CD8-positive, alpha-beta memory T cell (primary cell): ENCODE measurements at places on chromosomes 12 and 14. TPM values are rescaled to one million over a fixed set of nuclear protein-coding genes. Genes with fewer than 3 reads are reported as not detected.
A peak's percentile ranks its signal among the peaks of the same experiment; 100 is the strongest.

GRCh38 chr12:124094733-124095132, 121.7 kb downstream of the ZNF664 start:
- H3K27me3 ChIP-seq = no peaks in the 10 kb centered on the region
- no peak overlapping the region for H3K4me3 ChIP-seq
- no peak overlapping the region for H3K27ac ChIP-seq
- no peaks in the 10 kb centered on the region for H3K36me3 ChIP-seq

- DNase-seq = no peak
- H3K4me3 ChIP-seq = no peak overlapping the region
- peaks cover 67% of the 10 kb centered on the region for H3K4me1 ChIP-seq
- no peaks in the 10 kb centered on the region for H3K27me3 ChIP-seq
These were observed 23.2 kb downstream of the TTC9 start for GRCh38 chr14:70664698-70665447.

DNA sequence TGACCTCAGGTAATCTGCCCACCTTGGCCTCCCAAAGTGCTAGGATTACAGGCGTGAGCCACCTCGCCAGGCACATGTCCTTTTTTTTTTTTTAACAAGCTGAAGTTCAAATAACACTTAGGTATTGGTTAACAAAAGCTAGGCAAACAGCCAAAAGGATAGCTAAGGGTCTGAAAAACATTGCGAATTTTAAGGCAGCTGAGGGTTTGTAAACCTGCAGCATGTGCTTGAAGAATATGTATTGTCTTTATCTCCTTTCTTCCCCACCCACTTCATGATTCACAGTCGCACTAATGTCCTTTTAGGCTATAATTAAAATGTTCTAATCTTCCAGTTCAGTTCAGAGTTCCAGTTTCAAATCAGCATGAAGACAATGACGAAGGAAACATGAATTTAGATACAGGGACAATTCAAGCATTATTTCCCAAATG, 30.1 kb upstream of the CERS5 start:
- H3K27ac ChIP-seq = no peak overlapping the region
- no peak overlapping the region for H3K4me3 ChIP-seq
- H3K4me1 ChIP-seq = no peaks in the 10 kb centered on the region
- peaks cover 5% of the 10 kb centered on the region for H3K36me3 ChIP-seq

GRCh38 chr12:121632069-121632970, 6.0 kb downstream of the ORAI1 start:
- no peak for DNase-seq
- no peaks in the 10 kb centered on the region for H3K27me3 ChIP-seq
- H3K4me3 ChIP-seq = no peak overlapping the region
- peaks cover 83% of the 10 kb centered on the region for H3K4me1 ChIP-seq
- H3K36me3 ChIP-seq = peaks cover 8% of the 10 kb centered on the region

DNA sequence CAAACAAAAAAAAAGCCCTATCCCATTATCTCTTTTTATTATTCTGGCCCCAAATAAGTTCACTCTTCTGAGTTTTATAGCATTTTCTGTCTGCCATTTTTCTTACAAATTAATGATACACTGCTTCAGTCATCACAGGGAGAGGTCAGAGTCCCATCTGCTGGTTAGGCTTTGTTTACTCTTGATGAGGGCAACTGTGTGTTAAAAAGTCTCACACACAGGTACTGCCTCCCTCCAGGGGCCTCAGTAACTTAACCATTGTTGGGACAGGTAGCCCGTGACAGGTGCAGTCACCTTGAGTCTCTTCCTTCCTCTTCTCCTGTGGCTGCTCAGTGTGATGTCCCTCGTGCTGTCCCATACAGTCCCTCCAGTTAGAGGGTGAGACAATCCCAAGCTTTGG, 45.5 kb upstream of the SEL1L start:
- H3K4me3 ChIP-seq = no peak overlapping the region
- no peaks in the 10 kb centered on the region for H3K36me3 ChIP-seq
- no peak overlapping the region for H3K27ac ChIP-seq

- H3K27ac ChIP-seq = no peak overlapping the region
- no peak for DNase-seq
- no peaks in the 10 kb centered on the region for H3K36me3 ChIP-seq
- no peak overlapping the region for H3K4me3 ChIP-seq
These were observed 77.5 kb downstream of the FIGNL2 start for GRCh38 chr12:51771008-51771407.

DNA sequence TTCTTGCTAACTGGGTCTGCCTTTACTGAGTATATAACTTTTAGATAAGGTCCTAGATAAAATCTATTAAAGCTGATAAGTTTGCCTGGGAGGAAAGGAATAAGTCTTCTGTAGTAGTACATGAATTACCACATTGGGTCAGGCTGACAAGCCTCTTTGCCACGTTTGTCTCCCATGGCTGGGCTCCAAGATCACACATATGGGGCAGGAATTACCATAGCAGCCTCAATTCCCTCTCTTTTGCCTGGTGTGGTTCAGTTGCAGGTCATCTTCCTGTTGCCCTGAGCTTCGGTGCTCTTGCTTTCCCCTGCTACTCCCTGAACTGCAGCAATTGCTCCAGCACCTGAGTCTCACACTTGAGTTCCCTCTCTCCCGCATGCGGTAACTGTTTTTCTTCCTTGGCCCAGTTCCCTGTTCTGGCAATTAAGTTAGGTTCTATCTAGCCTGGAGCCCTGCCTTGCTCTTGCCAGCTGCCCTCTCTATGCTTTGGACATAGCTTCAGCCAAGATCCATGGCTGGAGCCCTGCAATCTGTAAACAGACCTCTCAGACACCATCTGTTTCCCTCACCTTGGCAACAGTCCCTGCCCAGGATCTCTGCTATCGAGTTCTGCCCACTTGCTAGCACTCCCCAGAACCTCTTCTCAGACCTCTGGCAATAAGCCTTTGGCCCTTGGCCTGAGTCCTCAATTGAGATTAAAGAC, 5.8 kb upstream of the GLT8D2 start:
- no peaks in the 10 kb centered on the region for H3K27me3 ChIP-seq
- DNase-seq = no peak
- H3K36me3 ChIP-seq = no peaks in the 10 kb centered on the region
- no peak overlapping the region for H3K27ac ChIP-seq
- no peak overlapping the region for H3K4me3 ChIP-seq

DNA sequence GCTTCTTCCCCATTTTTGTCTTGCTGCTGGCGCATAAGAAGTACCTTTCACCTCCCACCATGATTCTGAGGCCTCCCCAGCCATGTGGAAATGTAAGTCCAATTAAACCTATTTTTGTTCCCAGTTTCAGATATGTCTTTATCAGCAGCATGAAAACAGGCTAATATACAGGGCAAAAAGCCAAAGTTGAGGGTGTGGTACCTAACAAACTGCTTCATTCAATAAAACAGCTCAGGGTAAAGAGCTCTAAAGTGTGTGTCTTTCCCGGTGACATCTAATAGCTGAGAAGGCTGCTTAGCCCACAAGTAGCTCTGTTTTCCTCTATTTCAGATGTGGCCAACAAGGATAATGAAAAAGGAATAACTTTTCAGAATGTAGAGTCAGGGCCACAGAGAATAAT, 76.7 kb upstream of the SLC8A3 start:
- H3K27ac ChIP-seq = no peak overlapping the region
- H3K36me3 ChIP-seq = no peaks in the 10 kb centered on the region
- H3K4me1 ChIP-seq = no peaks in the 10 kb centered on the region
- no peaks in the 10 kb centered on the region for H3K27me3 ChIP-seq
- no peak for DNase-seq

GRCh38 chr14:90397425-90398314, 841 bp downstream of the CALM1 start:
- no peaks in the 10 kb centered on the region for H3K27me3 ChIP-seq
- H3K4me3 ChIP-seq = peak overlapping the region; percentile 92
- peaks cover 44% of the 10 kb centered on the region for H3K4me1 ChIP-seq
- peaks cover 28% of the 10 kb centered on the region for H3K36me3 ChIP-seq
- peak; percentile 67 for DNase-seq

DNA sequence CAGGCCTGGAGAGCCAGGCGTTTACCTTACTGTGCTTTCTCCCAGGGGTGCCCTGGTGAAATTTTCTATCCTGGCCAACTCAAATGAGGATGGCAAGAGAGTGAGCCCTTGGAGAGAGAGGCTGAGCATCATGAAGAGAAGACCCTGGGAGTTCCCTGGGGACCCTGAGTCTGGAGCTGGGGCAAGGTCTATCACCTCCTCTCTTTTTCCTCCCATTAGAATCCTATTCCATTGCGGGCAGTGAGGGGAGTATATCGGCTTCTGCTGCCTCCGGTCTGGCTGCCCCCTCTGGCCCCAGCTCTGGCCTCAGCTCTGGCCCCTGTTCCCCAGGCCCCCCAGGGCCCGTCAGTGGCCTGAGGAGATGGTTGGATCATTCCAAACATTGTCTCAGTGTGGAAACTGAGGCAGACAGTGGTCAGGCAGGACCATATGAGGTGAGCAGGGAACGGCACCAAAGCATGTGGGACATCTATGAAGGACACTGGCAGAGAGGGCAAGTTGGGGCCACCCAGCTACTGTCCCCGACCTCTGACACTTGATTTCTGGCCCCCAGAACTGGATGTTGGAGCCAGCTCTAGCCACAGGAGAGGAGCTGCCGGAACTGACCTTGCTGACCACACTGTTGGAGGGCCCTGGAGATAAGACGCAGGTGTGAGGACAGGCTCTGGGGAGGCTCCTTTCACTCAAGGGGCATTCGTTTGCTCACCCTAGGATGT, 1.6 kb downstream of the ARHGEF25 start:
- H3K4me1 ChIP-seq = peaks cover 10% of the 10 kb centered on the region
- H3K4me3 ChIP-seq = no peak overlapping the region
- H3K27ac ChIP-seq = no peak overlapping the region
- peaks cover 5% of the 10 kb centered on the region for H3K27me3 ChIP-seq

DNA sequence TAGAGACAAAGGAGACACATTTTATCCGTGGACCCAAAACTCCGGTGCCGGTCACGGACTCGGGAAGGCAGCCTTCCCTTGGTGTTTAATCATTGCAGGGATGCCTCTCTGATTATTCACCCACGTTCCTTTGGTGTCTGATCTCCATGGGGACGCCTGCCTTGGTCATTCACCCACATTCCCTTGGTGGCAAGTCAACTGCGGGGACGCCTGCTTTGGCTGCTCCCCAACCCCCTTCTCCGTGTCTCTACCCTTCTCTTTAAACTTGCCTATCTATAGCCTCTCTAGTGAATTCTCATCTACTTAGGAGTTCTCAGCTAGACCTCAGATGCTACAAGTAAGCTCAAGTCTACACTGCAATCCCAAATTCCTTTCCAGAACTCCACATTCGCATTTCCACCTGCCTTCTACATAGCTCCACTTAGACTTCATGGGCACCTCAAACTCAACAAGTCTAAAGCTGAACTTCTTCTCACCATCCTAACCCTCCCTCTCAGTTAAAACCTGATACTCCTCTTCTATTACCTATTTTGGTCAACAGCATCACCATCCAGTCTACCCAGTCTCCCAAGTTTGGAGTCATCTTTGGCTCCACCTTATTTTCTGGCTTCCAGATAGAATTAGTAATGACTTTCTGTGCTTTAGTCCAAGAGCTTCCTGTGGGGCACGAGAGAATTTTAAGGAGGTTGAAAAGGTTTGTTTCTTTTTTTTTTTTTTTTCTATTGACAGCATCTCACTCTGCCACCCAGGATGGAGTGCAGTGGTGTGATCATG, 14.4 kb downstream of the SPTLC2 start:
- H3K27ac ChIP-seq = no peak overlapping the region
- H3K36me3 ChIP-seq = no peaks in the 10 kb centered on the region
- H3K4me3 ChIP-seq = no peak overlapping the region
- no peaks in the 10 kb centered on the region for H3K27me3 ChIP-seq
- DNase-seq = no peak

- no peaks in the 10 kb centered on the region for H3K36me3 ChIP-seq
- no peak for DNase-seq
- H3K4me3 ChIP-seq = no peak overlapping the region
- no peaks in the 10 kb centered on the region for H3K4me1 ChIP-seq
These were observed 28.1 kb downstream of the MSRB3 start for GRCh38 chr12:65306366-65307168.

GRCh38 chr14:97994020-97994531, 1196.9 kb downstream of the VRK1 start:
- peaks cover 79% of the 10 kb centered on the region for H3K4me1 ChIP-seq
- no peaks in the 10 kb centered on the region for H3K27me3 ChIP-seq
- H3K27ac ChIP-seq = peak overlapping the region; percentile 4
- no peak for DNase-seq

GRCh38 chr14:22650960-22651521, 6.9 kb upstream of the OR6J1 start:
- no peak overlapping the region for H3K27ac ChIP-seq
- no peak overlapping the region for H3K4me3 ChIP-seq
- H3K36me3 ChIP-seq = no peaks in the 10 kb centered on the region
- DNase-seq = no peak
- H3K4me1 ChIP-seq = no peaks in the 10 kb centered on the region

GRCh38 chr12:95126076-95126475, 52.7 kb upstream of the NR2C1 start:
- no peaks in the 10 kb centered on the region for H3K27me3 ChIP-seq
- DNase-seq = no peak
- H3K27ac ChIP-seq = no peak overlapping the region
- H3K4me1 ChIP-seq = no peaks in the 10 kb centered on the region

DNA sequence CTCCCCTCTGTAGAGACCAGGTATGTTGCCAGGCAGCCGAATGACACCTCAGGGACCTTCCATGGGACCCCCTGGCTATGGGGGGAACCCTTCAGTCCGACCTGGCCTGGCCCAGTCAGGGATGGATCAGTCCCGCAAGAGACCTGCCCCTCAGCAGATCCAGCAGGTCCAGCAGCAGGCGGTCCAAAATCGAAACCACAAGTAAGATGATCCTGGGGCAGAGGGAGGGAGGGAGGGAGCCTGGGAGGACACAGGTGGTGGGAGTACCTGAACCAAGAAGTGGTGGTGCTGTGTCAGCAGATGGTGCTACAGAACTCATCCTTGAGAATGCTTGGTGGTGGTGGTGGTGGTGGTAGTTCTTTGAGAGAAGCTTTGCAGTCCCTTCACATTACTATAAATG, 1.0 kb downstream of the SMARCD1 start:
- peaks cover 18% of the 10 kb centered on the region for H3K4me1 ChIP-seq
- H3K27me3 ChIP-seq = no peaks in the 10 kb centered on the region
- peaks cover 22% of the 10 kb centered on the region for H3K36me3 ChIP-seq
- H3K4me3 ChIP-seq = peak overlapping the region; percentile 29

DNA sequence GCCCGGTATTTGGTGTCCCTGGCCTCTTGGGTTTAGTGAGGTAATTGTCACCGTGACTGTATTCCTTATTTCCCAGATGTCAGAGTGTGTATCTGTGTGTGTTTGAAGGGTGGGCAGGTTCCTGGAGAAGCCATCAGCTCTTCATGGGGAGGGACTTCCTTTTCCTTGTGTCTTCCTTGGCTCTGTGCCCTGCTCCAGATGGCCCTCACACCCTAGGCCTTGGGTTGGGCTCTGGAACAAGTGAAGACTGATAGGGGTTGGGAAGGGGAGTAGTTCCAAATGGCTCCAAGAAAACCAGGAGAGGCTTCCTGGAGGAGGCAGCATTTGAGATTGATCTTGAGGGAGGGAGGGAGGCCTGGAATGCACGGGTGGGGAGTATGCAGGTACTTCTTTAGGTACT, 43.8 kb upstream of the PRIMA1 start:
- no peaks in the 10 kb centered on the region for H3K27me3 ChIP-seq
- H3K27ac ChIP-seq = no peak overlapping the region
- DNase-seq = no peak
- no peaks in the 10 kb centered on the region for H3K4me1 ChIP-seq
- no peak overlapping the region for H3K4me3 ChIP-seq
- no peaks in the 10 kb centered on the region for H3K36me3 ChIP-seq

KRT2 gene
- total RNA-seq = not detected

GPR135 gene
- total RNA-seq = 0.73 TPM

KERA gene
- not detected for total RNA-seq

RNASE3 gene
- not detected for total RNA-seq
